ENCODE measurements at places on chromosomes 7 and 10. TPM values are rescaled to one million over a fixed set of nuclear protein-coding genes. Genes with fewer than 3 reads are reported as not detected.
A peak's percentile ranks its signal among the peaks of the same experiment; 100 is the strongest.

- DNase-seq = no peak
Measured at GRCh38 chr7:150657526-150657925, 25.3 kb upstream of the GIMAP6 start.

DNA sequence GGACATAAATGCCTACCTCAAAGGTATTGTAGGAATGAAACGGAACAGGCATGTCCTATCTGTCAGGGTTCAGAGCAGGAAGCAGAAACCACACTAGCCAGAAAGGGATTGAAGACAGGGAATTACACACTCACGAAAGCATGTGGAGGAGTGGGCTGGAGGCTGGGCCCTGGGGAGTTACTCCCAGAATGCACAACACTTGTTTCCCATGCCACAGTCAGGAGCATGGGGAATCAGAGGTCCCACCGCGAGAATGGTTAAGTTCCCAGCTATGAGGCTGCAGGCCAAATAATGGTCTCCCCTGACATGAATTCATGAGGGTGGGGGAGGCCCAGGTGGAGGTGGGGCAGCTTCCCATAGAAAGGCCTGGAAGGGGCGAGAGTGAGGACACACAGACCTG lies 212.7 kb downstream of the HERPUD2 start:
- no peak for DNase-seq

DNA sequence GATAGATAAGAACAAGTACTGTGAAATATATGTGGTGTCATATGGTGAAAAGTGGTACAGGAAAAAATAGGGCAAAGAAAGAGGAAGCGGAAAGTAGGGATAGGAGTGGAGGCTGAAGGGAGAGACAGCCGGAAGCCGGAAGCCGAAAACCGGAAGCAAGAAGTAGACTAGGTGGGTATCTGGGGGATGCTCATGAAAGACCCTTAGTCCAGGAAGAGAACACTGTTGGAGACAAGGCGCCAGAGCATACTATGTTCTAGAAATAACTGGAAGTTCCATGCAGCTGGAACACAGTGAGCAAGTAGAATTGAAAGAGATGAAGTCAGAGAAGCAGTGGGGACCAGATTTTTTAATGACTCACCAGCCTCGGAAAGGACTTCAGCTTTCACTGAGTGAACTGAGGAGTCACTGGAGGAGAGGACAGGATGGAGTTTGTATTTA lies 22.5 kb downstream of the ST8SIA6 start:
- no peak for DNase-seq

The CPA5 gene
- total RNA-seq = not detected

DNA sequence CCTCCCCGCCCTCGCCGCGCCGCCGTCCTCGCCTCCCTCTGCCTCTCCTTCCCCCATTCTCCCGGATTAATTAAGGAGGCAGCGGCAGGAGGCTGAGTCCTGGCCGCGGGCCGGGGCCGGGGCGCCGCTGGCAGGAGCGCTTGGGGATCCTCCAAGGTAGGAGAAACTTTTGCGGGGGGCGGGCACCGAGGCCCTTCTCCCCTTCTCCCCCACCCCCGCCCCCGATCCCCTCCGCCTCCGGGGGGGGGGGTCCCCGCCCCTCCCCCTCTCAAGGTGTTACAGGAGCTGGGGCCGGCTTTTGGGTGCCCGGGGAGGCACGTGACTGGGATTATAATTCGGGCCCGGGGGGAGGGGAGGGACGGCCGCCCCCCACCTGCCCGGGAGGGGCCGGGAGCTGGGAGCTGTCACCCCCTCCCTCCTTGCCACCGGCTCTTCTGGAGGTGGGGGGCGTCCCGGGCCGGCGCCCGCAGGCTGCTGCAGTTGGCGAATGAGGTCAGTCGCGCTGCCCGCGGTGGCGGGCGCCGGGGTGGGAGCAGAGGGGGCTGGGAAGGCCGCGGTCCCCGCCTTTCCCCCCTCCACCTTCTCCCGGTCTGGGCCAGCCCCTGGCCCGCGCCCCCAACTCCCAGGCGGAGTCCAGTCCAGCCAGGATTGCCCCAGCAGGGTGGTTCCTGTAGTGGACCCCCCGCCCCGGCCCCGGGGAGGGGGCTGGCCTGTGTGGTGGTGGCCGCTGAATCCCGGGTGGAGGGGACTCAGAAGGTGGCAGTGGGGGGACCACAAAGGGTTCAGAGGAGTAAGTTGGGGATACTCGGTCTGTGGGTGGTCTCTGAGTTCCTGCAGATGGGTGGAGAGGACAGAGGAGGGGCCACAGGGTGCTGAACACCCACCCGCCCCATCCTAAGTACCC lies 567 bp downstream of the GTF2IRD1 start:
- no peak for DNase-seq

The SDHAF3 gene
- total RNA-seq = 22.3 TPM

DNA sequence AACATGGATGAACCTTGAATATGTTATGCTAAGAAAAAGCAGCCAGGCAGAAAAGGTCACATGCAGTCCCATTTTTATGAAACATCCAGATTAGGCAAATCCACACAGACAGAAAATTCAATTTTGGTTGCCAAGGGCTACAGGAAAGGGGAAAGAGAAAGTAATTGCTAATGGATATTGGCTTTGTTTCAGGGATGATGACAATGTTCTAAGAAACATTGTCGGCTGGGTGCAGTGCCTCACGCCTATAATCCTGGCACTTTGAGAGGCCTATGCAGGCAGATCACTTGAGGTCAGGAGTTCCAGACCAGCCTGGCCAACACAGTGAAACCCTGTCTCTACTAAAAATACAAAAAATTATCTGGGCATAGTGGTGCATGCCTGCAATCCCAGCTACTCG lies 23.0 kb downstream of the ZNF33B start:
- DNase-seq = no peak

DNA sequence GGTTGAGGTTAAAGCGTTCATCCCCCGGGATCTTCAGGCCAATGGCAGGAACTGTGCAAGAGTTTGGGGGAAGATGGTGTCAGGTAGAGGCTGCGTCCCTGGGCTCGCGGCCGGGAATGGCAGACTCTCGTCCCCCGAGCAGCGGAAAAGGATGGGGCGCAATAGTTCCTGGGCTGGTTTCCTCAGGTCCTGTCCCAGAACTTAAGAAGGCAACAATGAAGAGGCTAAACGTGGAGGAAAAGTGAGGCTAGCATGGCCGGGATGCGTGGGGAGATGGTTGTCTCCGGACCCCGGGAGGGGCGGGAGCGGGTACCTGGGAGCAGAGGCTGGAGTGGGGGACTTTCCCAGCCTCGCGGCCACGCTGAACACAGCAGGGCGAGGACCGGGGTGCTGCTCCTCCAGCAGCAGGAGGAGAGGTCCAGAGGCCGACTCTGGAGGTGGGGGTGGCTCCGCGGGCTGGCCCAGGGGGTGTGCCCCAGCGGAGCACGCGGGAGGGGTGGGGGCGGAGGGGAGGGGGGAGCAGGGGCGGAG lies 882 bp downstream of the IRF5 start:
- DNase-seq = no peak

The MGMT gene
- total RNA-seq = 28.5 TPM

GRCh38 chr7:146366938-146367337 lies 250.3 kb downstream of the CNTNAP2 start:
- DNase-seq = no peak

- DNase-seq = no peak
Measured at GRCh38 chr10:2951235-2951835, 116.0 kb upstream of the PFKP start.

The EN2 gene
- total RNA-seq = not detected

DNA sequence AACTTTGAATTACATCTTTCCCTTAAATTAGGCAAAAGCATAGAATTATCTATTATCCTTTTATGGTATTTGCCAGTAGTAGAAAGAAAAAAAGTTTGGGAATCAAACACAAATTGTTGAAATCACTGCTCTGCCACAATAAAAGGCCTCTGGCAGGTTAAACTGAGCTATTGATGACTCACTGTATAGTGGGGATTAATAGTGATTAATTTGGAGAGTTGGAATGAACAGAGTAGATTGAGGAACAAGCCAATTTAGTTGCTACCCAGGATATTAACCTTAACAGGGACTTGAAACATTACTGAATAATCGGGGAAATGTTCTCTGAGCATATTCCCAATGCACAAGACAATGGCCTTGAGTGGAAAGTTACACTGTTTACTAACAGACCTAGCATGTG lies 33.1 kb downstream of the MASTL start:
- no peak for DNase-seq

The MLXIPL gene
- 0.37 TPM for total RNA-seq

The WNT8B gene
- total RNA-seq = 0.11 TPM

The TCAF1 gene
- 67.0 TPM for total RNA-seq

The PSMA2 gene
- 64.4 TPM for total RNA-seq

GRCh38 chr7:28093623-28094232 lies 86.9 kb downstream of the JAZF1 start:
- DNase-seq = no peak

DNA sequence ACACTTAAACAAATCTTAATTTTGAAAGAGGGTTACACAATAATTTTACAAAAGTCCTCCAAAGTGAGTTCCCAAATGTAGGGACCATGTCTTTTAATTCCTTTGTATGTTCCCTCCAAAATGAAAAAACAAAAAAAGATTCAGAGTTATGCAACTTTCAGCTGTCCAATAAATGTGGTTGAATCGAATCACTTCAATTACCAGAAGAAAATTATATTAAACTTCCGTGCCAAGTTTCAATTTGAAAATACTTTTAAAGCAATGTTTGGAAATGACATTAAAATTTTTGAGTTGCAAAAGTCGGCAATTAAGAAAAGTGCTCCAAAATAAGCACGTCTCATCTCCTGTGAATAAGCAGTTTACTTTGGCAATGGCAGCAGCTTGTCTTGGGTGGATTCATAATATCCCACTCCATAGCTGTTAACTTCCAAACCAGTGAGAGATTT lies 60.3 kb upstream of the C1GALT1 start:
- DNase-seq = no peak

DNA sequence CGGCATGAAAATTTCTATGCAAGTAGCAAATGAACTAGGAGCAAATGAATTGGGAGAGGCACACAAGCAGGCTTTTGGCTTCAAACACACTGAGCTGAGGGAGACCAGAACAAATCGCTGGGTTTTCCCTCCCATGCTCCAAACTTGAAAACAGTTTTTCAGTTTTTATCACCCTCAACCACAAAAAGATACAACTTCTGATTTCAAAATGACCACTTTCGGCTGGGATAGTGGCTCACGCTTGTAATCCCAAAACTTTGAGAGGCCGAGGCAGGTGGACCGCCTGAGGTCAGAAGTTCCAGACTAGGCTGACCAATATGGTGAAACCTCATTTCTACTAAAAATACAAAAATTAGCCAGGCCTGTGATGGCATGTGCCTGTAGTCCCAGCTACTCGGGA lies 9.0 kb upstream of the CHUK start:
- DNase-seq = no peak

- DNase-seq = no peak
Measured at GRCh38 chr10:34432589-34432988, 382.5 kb downstream of the PARD3 start.

- no peak for DNase-seq
Measured at GRCh38 chr7:23654508-23654907, 25.5 kb upstream of the FAM221A start.

- DNase-seq = no peak
Measured at GRCh38 chr7:73647725-73648592, 19.7 kb upstream of the VPS37D start.

GRCh38 chr7:44824894-44825526 lies 22.9 kb downstream of the H2AZ2 start:
- DNase-seq = no peak

DNA sequence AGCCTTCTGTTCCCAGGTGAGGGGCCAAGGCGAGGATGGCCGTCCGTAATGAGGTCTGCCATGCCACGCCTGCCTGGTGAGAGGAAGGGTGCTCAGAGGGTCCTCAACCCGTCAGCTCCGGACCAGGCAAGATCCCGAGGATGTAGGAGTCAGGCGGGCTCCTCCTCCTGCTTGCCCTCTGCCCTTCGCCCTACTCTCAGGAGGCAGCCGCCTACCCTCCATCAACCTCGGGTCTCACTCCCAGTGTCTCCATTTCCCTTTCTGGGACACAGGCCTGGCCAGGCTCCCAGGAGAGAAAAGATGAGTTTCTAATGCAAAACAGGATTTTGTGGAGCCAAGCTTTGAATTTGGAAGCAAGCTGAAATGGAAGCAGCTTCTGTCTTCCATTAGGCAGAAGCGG lies 184.0 kb downstream of the PTPN20 start:
- DNase-seq = no peak

The TRPV5 gene
- 0.26 TPM for total RNA-seq

The ARF5 gene
- total RNA-seq = 66.0 TPM

DNA sequence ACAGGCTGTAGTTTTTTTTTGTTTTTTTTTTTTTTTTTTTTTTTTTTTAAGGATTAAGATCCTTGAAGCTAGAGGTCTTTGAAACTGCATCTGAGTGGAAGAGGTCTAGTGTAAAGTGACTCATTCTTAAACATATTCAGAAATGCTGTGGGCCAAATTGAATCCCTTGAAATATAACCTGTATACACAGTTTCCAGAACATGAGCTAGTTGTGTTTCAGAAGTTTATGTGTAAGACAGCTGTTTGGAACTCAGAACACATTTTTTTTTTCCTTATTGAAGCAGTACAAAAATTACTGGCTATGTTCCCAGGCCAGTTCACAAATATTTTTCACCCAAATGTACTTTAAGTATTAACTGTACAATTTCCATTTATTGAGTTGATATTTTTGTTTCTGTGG lies 67.9 kb downstream of the PPP1R9A start:
- peak; percentile 25 for DNase-seq

DNA sequence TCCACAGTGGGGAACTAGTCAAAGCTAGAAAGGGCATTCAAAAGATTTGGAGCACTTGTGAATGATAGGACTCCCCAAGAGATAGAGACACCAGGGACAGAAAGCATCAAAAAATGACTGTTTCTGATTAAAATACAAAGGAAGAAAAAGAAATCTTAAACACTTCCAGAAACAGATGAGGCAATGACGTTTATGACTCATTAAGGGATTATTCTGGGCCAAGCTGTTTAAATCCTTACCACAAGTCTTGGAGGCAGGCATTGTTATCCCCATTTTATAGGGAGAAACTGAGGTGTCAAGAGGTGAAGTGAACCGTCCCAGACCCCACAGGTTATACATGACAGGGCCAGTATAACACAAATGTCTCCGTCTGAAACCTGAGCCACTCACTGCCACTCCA lies 68.3 kb upstream of the AMPH start:
- no peak for DNase-seq

DNA sequence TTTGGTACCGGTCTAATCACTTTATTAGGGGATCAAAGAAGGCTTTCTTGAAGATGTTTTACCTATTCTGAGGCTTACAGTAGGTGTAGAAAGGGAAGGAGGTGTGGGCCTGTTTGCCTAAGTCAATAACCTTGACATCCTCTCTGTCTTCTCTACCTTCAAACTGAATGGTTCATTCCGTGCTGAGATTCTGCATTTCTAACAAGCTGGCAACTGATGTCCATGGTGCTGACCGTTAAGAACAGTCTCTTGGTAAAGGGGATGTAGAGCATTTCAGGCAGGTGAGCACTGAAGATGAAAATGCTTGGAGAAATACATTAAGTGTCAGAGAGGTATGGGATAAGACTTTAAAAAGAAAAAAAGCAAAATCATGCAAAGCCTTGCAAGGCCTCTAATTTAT lies 51.5 kb upstream of the DGKB start:
- DNase-seq = no peak

- no peak for DNase-seq
Measured at GRCh38 chr7:117217106-117218035, 105.5 kb downstream of the WNT2 start.

The SPDYE18 gene
- 0.63 TPM for total RNA-seq

GRCh38 chr7:20545016-20545415 lies 70.5 kb upstream of the ABCB5 start:
- no peak for DNase-seq

The ACTA2 gene
- 3,971 TPM for total RNA-seq

- DNase-seq = no peak
Measured at GRCh38 chr10:63711361-63711760, 190.2 kb downstream of the REEP3 start.

GRCh38 chr10:71471957-71472365 lies 75.2 kb downstream of the CDH23 start:
- no peak for DNase-seq

The CREM gene
- total RNA-seq = 45.7 TPM
